Suppressor macrophage (primary cell): ENCODE measurements at places on chromosomes 3 and 15.

GRCh38 chr15:66862111-66862939 lies 160.3 kb downstream of the SMAD6 start:
- DNase-seq, result no peak

GRCh38 chr3:85370341-85370740 lies 411.6 kb downstream of the CADM2 start:
- no peak for DNase-seq

DNA sequence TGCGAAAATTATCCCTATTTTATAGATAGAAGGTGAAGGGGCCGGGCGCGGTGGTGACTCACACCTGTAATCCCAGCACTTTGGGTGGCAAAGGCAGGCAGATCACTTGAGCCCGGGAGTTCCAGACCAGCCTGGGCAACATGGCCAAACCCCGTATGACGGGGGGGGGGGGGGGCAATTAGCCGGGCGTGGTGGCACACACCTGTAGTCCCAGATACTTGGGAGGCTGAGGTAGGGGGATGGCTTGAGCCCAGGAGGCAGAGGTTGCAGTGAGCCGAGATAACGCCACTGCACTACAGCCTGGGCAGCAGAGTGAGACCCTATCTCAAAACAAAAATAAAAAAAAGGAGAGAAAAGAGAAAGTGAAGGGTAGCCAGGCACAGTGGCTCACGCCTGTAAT lies 1.4 kb downstream of the AAGAB start:
- no peak for DNase-seq

- DNase-seq, result no peak
These were observed 22.4 kb downstream of the LZTFL1 start for GRCh38 chr3:45819543-45819942.

DNA sequence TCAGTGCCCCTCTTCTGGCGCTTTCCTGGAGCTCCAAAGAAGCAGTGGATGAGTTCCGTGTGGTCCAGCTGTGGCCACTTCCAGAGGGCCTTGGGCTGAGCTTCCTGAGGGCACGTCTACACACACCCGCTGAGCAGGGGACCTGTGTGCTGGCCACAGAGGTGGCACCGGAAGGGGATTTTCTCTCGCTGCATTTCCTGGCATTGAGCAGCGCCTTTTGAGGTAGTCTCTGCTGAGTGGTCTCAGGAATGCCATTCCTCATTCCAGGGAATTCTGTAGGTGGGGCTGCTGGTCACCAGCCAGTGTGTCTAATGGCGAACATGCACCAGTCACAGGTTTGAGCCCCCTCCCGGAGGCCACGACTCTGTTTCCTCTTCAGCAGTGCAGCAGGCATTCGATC lies 48.1 kb downstream of the AMOTL2 start:
- DNase-seq, result no peak

GRCh38 chr3:137770835-137771399 lies 6.8 kb downstream of the SOX14 start:
- no peak for DNase-seq
